ENCODE measurements at places on chromosomes 13 and 19. TPM values are rescaled to one million over a fixed set of nuclear protein-coding genes. Genes with fewer than 3 reads are reported as not detected.

The RASL11A gene
- 6.3 TPM for total RNA-seq

The DACT3 gene
- 6.8 TPM for total RNA-seq

The ESD gene
- total RNA-seq: 94.3 TPM

The ZNF541 gene
- 0.07 TPM for total RNA-seq

The CDKN2D gene
- total RNA-seq: 11.6 TPM

The ZNF443 gene
- 2.0 TPM for total RNA-seq

The C19orf85 gene
- total RNA-seq: not detected

The TPTE2 gene
- not detected for total RNA-seq

The ELAVL3 gene
- total RNA-seq: not detected

The ZNF431 gene
- total RNA-seq: 7.7 TPM

The LYPD4 gene
- total RNA-seq: not detected

The FFAR1 gene
- total RNA-seq: not detected

The CNMD gene
- total RNA-seq: not detected

The REXO1 gene
- total RNA-seq: 7.6 TPM

The DACH1 gene
- not detected for total RNA-seq

The CATSPERD gene
- total RNA-seq: not detected

The LILRB5 gene
- not detected for total RNA-seq

The KLK14 gene
- not detected for total RNA-seq

The ZNF845 gene
- 7.3 TPM for total RNA-seq

The ERICH6B gene
- not detected for total RNA-seq

The ZNF235 gene
- total RNA-seq: 5.0 TPM

The SAMD1 gene
- total RNA-seq: 38.2 TPM

The ZNF792 gene
- total RNA-seq: 5.4 TPM

The SIGLEC8 gene
- total RNA-seq: not detected

The KLF1 gene
- total RNA-seq: not detected

The ZNF865 gene
- total RNA-seq: 5.1 TPM

The MAP4K1 gene
- 0.07 TPM for total RNA-seq

The GNG14 gene
- not detected for total RNA-seq

The ZSCAN5A gene
- total RNA-seq: 5.2 TPM

Measured in smooth muscle cell of the pulmonary artery (primary cell).